ENCODE measurements at places on chromosomes 13 and 19. TPM values are rescaled to one million over a fixed set of nuclear protein-coding genes. Genes with fewer than 3 reads are reported as not detected.

DNA sequence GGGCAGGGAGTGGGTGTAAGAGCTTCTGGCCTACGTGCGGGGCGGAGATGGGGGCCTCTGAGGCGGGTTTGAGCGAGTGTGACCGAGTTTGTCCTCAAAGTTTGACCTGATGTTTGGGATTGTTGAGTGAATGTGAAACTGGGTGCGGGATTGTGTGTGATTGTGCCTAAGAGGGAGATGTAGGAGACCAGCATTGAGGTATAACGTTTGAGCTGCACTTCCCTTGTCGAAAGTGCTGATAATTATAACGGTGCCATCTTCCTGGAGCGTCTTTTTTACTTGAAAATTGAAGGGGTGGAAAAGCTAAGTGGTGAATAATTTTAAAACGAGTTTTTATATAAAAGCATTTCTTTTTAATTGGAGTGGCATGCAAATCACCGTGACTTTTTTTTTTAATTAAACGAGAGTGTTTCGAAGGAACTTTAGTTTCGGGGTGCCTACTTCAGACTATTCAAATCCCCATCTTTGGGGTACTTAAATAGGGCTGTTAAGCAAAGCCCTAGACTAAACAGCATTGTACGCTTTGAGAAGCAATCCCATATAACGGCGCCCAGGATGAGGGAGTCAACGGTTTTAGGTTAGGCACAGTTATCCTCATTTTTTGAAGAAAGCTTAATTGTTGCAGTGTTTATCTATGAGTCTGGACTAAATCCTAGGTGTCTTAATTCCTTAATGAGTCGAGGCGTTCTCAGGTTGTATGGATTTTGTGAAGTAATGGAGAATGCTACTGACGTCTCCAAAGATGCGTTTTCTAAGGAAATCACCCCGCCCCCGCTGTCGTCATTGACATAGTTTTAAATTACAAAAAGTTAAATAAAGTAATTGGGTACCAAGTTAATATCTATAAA lies 594 bp downstream of the ZNF146 start:
- no peak for DNase-seq

LILRB3 gene
- not detected for total RNA-seq

DNA sequence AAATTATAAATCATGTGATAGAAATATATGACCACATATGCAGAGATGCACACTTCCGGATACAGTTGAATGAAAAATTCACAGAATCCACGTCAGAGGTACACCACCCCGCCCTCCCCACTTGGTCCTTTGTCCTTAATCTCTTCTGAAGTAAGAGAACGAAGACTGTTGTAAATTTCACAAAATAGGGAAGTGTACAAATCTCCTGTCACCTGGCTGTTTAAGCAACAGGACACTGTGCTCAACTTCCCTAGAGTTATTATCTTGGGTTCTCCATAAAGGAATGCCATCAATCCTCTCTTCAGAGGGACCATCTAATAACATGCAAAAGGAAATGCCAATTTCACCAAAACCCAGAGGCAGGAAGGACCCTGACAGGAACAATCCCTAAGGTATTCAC lies 10.5 kb upstream of the CEACAM6 start:
- no peak for DNase-seq

NR2C2AP gene
- total RNA-seq, result 6.4 TPM

GRCh38 chr19:1073956-1074517 lies 7.1 kb downstream of the ARHGAP45 start:
- DNase-seq, result peak; percentile 84

All from chondrocyte (in vitro differentiated cells).